ENCODE measurements at places on chromosomes 2 and 18.

DNA sequence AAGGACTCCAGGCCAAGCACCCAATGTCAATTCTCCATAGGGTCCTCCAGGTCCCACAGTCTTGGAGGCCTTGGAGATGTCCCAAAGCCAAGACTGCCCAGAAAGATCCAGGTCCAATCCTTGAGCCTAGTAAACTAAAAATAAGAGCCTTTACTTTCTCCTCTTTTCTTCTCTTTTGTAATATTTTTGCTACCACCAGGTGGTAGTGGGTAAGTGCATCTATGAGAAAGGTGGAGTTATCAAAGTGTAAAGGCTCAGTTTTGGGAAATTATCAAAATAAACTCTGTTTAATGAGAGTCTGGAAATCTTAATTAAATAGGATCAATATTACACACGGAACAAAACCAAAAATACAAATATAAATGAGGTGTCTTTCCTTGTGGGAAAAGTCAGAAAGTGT lies 276.4 kb downstream of the ALK start:
- DNase-seq = no peak

DNA sequence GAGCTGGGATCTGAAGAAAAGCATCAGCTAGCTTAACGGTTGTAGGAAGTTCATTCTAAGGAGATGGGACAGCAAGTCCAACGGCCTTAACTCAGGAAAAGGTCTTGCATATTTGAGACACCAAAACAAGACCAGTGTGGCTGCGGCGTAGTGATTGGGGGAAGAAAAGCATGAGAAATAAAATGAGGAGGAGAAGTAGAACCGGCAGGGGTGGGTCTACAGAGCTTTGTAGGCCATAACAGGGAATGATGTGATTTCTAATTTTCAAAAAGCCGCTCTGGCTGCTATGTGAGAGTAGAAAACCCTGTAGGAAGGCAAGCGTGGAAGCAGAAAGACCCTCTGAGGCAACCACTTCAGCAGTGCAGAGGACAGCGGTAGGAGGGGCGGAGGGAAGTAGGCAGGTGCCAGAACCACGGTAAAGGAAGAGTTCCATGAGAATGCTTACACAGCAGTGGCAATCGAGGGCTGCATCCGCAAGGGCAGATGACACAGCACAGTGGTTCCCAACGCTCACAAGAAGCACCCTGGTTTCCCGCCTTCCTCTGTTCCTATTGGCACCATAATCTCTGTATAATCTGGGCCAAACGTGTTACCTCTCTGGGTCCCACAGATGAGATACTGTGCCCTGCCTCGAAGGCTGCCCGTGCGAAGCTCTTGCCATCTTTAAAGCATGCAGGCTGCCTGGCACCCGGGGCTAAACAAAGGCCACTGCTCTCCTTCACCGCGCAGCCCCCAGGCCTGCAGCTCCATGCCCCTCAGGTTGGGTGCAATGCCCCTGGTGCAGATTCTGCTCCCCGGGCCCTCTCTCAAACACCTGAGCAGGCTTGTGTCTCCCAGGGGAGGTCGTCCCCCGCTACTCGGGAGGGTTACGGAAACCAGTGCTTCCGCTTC lies 795 bp downstream of the ANKRD39 start:
- DNase-seq = no peak

DNA sequence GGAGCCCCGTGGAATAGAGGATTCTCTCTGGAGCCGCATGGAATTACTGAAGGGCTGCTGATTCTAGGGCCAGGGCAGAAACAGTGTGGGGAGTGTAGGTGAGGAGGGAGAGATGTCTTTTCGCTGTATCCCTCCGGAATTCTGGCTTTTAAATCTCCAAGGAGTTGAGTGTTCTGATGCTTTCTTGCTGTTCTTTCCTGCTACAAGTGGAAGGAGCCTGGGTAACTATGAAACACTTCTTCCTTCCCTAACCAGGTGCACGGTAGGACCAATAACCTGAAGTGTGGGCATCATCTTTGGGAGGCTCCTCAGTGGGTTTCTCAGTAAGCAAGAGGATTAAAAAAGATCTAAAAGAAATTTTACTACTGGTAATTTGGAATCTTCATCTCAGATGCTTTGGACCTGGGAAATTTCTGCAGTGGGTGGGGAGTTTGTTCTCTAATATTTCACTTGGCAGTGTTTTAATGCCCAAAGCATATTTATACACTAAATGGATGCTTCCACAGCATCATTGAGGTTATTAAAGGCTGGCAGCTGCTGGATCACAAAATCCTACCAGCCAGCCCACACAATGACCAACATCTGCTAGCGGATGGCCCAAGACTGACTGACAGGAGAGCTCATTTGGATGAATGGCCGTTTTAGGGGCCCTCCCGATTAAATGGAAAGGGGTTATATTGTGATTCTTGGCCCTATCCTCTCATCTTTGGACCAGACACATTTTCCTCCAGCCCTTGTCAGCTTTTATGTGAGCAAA lies 2.1 kb downstream of the EML6 start:
- DNase-seq = no peak

GRCh38 chr2:239004274-239005015 lies 156.6 kb downstream of the TWIST2 start:
- DNase-seq = no peak

DNA sequence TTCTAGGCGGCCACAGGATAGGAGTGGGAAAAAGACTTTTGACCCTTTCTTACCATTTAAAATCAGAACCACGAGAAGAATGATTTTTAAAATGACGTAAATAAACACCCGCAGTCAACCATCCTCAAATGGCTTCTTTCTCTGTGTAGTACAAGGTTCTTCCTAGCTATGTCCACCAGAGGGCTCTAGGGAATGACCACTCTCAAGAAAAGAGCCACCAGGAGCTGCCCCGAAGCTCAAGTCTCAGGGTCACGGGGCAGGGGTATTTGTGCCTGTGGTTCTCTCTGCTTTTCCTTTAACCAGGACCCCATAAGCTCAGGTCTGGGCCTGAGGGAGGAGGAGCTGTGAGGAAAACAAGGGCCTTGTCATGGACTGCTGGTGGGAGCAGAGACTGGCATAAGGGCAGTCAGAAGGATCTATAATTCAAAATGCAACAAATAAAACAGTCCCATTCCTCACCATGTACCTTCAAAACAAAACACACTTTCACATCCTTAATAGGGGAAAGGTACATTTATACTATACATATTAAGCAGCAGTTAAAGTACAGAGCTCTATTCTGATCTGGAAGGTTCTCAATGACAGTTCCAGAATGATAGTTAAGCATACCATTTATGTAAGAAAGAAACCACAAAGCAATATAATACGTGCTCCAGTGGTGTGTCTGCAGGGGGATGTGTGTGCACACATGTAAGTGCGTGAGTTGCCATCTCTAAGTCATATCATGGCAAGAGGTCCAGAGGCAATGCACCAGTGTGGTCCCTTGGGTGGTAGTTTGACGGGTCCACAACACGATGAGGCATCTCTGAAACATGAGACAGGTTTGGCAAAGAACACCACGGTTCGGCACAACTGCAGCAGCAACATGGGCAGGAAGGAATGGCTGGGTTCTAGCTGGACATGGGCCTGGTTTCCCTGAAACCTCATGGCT lies 18.6 kb downstream of the LYPD1 start:
- peak; percentile 59 for DNase-seq

- DNase-seq = no peak
Observed at GRCh38 chr2:158969162-158969714, 798 bp downstream of the TANC1 start.

- no peak for DNase-seq
Observed at GRCh38 chr2:229993236-229993635, 70.9 kb downstream of the FBXO36 start.

DNA sequence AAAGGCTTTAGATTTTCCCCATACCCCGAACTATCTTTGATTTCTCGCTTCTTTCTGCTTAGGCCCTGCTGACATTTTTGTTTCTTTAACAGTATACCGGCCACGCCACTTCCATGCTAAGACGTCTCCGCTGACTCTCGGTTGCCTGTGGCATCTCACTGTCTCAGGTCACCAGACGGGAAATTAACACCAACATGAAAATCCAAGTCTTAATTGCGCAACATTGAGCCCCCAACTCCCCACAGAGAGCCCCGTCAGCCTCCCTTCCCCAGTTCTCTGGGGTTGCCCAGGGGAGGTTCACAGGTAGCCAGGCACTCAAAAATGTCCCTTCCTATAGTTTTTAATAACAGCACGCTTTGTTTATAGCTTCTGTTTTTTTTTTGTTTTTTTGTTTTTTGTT lies 30.2 kb downstream of the CD8B2 start:
- no peak for DNase-seq

GRCh38 chr2:142881619-142882018 lies 4.2 kb downstream of the KYNU start:
- DNase-seq = no peak

GRCh38 chr18:74869904-74870863 lies 272.5 kb downstream of the ZNF407 start:
- DNase-seq = no peak

DNA sequence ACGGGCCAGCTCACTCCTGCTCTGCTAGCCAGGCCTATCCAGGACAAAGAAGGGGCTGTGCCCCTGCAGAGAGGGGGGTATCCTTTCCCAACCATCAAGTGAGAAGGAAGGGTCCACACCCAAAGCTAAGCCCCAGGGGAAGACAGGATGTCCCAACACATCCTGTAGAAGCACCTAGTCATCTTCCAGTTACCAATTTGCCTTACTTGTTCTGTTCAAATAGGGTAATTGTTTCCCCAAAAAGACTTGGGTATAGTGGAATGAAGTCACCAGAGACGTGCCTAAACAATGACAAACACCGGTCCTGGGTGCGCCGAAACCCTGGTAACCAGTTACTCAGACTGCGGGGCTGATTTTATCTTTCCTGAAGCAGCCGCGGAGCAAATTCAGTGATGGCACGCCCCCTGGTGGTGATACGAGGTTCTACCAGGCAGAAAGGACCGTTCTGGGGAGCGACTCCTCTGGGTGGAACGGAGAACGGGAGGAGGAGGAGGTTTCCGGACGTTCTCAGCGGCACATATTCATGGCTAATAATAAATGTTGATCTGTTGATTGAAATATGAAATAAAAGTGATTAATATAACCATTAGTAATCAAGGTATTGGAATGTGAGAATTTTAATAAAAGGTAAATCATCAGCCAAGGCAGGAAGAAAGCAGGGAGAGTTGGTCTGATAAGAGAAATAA lies 109.3 kb upstream of the STON1 start:
- DNase-seq = peak; percentile 80

DNA sequence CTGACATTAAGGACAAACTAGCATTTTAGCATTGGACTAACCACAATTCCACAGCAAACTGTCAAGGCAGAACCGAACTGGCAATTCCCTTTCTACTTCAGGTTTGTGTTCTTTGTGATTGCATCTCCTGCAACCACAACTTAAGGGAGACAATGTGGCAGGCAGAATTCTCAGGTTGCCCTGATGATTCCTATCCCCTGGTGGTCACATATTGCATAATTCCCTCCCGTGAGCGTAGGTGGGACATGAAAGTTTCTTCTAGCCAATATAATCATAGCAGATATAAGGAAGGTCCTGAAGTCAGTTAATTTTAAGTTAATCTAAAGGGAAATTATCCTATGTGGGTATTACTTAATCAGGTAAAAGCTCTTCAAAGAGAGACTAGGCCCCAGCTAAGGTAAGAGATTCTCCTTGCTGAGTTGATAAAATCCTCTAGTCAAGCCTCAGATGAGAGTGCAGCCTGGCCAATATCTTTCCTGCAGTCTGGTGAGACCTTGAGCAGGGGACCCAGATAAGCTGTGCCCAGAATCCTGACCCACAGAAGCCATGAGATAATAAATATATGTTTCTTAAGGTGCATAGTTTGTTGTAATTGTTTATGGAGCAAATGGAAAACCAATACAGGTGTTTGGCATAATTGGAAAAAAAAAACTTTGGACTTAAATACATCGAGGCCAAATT lies 45.9 kb upstream of the TNP1 start:
- no peak for DNase-seq

- no peak for DNase-seq
Observed at GRCh38 chr2:200761266-200761665, 50.4 kb upstream of the BZW1 start.

DNA sequence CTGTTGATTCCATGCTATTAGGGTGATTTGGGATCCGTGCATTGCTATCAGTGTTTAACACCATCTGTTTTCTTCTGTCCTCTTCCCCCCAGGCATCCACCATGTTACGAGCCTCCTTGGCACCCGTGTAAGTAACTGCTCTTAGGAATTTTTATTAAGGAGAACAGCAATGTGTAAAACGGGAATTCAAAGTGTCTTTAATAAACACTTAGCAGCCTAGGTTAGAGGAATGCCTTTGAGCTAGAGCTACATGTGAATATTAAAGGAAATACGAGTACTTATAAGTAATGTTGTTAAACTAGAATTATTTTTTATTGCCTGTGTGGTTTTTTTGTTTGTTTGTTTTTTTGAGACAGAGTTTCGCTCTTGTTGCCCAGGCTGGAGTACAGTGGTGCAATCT lies 58.1 kb downstream of the ARMC9 start:
- no peak for DNase-seq

GRCh38 chr2:70514612-70515055 lies 39.0 kb downstream of the TGFA start:
- no peak for DNase-seq
